ENCODE measurements at places on chromosomes 2 and 18.
A peak's percentile ranks its signal among the peaks of the same experiment; 100 is the strongest.

DNA sequence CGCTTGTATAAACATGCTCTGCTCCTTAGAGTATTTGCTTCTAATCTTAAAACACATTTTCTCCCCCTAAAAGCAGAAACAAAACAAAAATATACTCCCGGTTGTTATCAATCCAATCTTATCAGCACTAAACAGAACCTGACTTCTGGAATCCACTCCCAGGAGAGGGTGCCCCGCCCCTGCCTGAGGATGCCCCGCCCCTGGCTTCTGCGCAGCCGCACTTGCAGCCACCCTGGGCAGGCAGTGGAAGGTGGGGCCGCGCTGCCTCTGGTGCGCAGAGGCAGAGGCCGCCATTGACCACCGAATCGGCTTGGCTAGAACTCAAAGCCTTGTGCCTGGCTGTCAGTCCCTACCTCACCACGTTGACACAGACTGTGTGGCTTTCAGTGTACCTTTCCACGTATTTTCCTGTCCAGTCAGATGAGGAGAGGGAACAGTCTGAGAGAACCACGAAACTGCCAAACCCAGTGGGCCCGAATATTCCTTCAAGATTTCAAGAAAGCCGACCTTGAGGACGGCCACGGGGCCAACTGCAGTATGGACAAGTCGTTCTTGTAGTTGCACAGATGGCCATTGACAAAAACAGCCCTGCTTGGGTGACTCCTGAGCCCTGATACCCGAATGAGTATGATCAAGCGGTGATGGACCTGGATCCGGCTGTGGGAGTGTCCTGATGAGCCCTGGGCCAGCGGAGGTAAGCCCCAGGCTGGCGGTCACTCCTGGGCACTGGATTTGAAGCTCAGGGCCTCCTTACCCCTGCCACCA is 46.2 kb upstream of the ARHGAP28 start:
- no peak for DNase-seq

DNA sequence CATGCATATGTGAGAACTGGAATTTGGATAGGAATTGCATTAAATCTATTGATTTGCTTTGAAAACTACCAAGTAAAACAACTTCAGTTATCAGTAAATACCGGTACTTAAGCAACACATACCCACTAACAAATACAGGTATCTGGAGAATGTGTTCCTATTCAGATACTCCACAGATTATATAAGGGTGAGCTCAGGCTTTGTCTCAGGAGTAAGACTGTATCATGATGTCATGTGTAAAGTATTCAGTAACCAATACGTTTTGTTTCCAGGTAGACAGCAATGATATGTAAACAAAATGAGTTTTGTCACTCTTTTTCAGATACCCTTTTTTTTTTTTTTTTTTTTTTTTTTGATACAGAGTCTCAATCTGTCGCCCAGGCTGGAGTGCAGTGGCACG is 74.8 kb downstream of the DSC3 start:
- DNase-seq, result no peak

DNA sequence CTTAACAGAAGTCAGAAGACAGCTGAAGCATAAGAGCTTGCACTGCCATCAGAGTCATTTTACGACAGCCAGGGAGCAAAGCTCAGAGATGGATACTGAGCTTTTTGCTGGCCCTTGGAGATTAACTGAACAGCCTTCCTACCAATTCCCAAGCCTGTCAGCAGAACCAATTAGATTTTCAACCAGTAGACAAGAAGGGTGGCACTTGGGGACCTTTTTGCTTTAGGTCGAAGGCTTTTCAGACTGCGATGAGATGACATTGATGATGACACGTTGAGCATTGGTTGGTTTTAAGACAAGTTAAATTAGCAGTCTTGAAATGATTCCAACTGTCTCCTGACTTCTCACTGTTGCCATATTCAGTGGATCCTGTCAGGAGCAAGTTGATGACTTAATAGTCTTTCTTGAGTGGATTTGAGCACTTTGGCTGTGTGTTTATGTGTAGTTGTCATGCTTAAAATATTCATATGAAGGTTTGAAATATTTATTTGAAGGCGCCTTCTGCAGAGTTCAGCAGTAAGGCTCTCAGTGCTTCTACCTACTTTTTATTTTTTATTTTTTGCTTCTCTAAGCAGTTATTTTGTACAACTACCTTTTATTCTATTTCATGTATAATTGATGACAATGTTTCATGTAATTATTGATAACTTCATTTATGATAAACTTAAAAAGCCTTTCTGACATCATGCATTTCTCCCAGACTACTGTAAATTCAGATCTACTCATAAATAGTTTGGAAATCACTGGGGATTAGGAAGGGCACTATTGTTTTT is 256.7 kb downstream of the CAMKMT start:
- no peak for DNase-seq

DNA sequence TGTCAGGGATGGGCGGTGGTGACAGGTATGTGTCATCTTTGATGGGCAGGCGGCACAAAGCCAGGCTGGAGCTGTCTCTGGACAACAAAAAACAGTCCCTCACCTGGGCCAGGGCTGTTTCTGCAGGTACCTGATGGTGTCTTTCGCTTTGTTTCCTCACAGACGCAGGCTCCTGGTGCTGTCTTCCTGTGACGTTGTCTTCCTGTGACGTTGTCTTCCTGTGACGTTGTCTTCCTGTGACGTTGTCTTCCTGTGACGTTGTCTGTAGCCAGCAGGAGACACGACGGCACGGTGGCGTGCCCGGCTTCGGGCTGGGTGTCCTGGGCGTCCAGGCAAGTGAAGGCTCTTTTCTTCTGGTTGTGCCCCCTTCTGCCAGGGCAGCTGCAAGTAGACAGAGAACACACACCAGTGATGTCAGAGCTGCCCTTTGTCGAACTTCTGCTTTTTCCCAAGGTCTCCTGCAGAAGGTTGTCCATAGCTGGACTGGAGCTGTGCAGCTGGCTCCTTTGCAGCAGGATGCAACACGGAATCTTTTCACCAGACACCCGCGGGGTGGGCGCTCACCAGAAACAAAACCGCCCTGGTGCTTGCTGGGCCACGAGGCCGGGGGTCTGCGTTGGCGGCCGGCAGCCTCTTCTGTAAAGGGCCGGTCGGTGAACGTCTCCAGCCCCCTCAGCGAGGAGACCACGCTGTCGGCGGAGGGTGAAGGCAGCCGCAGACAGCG is 21.1 kb downstream of the GPR35 start:
- DNase-seq, result no peak

- DNase-seq, result no peak
These were observed 116.4 kb upstream of the SMAD2 start for GRCh38 chr18:48046843-48047242.

- DNase-seq, result no peak
These were observed 103.6 kb upstream of the WDR75 start for GRCh38 chr2:189337656-189338055.

DNA sequence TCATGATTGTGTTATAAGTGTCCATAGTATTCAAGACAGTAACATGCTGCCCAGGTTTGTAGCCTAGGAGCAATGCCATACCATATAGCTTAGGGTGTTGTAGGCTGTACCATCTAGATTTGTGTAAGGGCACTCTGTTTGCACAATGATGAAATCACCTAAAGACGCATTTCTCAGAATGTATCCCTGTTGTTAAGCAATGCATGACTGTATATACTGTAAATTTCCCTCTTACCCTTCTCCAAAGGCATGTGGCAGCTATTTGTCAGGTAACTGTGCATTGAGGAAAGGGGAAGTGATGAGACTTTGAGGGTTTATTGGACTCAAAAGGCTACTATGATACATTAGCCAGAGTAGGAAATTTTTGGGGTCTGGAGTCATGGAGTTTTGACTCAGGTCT is 180.8 kb downstream of the VAPA start:
- DNase-seq, result no peak

DNA sequence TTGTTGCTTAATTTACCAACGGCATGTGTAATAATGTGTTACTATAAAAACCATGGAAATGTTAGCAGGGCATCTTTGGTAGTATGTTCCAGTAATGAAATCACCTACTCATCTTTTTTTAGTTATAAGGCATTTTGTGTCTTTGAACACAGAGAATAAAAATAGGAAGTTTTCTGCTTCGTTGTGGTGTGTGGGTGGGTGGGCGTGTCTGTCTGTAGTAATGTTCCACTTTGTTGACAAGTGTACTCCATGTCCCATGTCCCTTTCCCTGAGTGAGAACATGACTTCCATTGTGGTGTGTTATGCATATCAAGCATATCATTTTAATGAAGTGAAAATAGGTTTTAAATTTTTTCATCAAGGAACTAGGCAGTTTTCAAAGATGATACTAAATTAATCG is 149.3 kb downstream of the VWC2L start:
- DNase-seq, result no peak

GRCh38 chr18:3585656-3586509 is 135.9 kb downstream of the TGIF1 start:
- DNase-seq, result peak; percentile 40

- no peak for DNase-seq
These were observed 120.0 kb upstream of the FSIP2 start for GRCh38 chr2:185618625-185619024.

DNA sequence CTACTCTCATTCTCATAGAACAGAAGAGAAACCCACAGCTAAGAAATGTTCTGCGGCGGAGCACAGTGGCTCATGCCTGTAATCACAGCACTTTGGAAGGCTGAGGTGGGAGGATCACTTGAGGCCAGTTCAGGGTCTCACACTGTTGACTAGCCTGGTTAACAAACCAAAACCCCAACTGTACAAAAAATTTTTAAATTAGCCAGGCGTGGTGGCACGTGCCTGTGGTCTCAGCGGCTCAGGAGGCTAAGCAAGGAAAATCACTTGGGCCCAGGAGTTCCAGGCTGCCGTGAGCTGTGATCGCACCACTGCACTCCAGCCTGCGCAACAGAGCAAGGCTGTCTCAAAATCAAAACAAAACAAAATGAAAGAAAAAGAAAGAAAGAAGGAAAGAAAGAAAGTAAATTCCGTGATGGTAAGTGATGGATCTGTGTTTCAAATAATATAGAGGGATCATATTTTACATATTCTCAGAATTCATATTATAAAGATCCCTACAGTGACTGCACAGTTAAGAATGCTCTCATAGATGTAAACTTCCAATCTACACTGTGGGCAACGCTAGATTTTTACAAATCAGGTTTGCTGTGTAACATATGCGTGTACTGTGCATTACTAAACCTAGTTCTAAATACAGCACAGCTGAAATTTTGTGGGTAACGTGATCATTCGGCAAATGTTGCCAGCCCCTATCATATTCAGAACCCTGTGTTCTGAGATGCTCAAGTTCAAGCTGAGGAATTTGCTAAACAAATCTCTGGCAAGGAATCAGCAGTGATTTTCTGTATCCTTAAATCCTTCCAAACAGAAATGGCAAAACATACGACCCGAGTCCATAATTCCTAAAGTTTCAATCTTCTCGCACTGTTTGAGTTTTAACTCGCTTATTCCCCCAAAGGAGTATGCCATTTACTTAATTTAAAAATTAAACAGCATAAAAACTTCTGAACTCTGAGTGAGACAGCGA is 1.2 kb upstream of the RAB12 start:
- no peak for DNase-seq

- DNase-seq, result no peak
These were observed 34.8 kb upstream of the EPG5 start for GRCh38 chr18:46001892-46002291.

GRCh38 chr18:58178511-58178910 is 134.5 kb downstream of the NEDD4L start:
- no peak for DNase-seq

GRCh38 chr18:59837586-59837985 is 62.2 kb upstream of the PMAIP1 start:
- peak; percentile 9 for DNase-seq
